ENCODE measurements at places on chromosomes 16 and 17. TPM values are rescaled to one million over a fixed set of nuclear protein-coding genes. Genes with fewer than 3 reads are reported as not detected.

- DNase-seq: no peak
These were observed 32.8 kb upstream of the NUDT16L1 start for GRCh38 chr16:4660454-4661007.

DNA sequence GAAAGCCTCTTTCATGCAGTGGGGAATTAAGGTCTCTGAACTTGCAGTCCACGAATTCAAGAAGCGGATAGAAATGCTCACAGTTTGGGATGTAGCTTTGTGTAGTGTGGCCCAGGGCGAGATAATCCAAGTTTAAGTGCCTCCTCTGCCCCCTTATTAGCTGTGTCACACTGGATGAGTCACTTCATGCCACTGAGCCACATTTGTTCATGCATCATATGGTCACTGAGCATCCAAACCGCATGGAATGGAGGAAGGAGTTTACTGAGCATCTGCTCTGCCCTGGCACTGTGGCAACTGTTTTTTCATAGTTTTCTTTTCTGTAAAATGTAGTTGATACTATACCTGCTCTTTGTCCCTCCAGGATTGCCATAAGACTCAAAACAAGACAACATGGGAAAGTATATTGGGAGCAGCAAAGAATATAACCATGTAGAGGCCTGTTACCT is 15.1 kb upstream of the DHX8 start:
- peak; percentile 69 for DNase-seq

GRCh38 chr17:67633751-67634211 is 84.0 kb upstream of the NOL11 start:
- DNase-seq: no peak

- no peak for DNase-seq
These were observed 25.8 kb upstream of the NAT9 start for GRCh38 chr17:74801896-74802295.

The NACA2 gene
- total RNA-seq: 0.43 TPM

The SAMD14 gene
- total RNA-seq: not detected

The EXOSC6 gene
- 14.3 TPM for total RNA-seq
